ENCODE measurements at places on chromosomes 5 and 9.

GRCh38 chr5:14286007-14286406 lies 142.9 kb downstream of the TRIO start:
- DNase-seq: no peak

- DNase-seq: no peak
Observed at GRCh38 chr5:54541823-54542783, 24.5 kb downstream of the SNX18 start.

GRCh38 chr5:126094991-126095390 lies 328.2 kb upstream of the GRAMD2B start:
- DNase-seq: no peak

- DNase-seq: no peak
Observed at GRCh38 chr5:175129619-175130018, 314.4 kb downstream of the DRD1 start.

DNA sequence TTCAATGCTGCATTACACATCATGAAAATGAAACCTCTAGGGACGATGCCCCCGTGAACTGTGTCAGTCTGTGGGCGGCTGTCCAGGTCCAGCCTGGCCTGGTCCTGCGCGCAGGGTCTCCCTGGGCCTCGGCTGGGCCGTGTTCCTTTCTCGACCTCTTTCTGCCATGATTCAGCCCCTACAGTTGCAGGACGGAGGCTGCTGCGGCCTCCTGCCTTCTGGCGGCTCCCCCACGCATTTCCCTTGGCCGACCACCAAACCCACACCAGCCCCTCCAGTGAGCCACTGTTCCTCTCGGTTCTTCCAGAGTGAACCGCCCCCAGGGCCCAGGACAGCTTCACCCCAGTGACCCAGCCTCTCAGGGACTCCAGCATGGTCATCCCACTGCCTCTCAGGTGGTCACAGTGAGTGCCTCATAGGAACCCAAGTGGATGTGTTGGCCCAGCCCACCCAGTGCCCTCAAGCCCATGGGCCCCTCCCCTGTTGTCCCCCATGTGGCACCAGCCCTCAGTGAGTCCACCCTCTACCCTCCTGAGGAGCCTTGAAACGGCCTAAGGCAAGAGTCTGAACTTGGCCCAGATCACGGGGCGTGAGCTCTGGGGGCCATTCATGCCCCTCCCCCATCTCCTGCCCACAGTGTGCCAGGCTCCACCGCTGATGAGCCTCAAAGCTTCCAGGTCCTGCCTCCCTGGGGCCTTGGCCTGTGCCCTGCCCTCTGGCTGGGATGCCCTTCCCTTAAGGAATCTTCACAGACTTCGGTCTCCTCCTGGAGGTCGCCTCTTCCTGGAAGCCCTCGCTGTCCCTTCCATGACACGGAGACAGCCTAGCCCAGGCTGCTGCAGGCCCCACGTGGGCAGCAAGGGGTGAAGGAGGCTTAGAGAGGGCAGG lies 10.0 kb upstream of the CLIC3 start:
- DNase-seq: no peak

GRCh38 chr9:6051511-6051950 lies 36.1 kb upstream of the RANBP6 start:
- no peak for DNase-seq

GRCh38 chr5:119537704-119538103 lies 85.4 kb downstream of the HSD17B4 start:
- DNase-seq: no peak

GRCh38 chr5:149749481-149750365 lies 19.6 kb downstream of the PPARGC1B start:
- DNase-seq: no peak

DNA sequence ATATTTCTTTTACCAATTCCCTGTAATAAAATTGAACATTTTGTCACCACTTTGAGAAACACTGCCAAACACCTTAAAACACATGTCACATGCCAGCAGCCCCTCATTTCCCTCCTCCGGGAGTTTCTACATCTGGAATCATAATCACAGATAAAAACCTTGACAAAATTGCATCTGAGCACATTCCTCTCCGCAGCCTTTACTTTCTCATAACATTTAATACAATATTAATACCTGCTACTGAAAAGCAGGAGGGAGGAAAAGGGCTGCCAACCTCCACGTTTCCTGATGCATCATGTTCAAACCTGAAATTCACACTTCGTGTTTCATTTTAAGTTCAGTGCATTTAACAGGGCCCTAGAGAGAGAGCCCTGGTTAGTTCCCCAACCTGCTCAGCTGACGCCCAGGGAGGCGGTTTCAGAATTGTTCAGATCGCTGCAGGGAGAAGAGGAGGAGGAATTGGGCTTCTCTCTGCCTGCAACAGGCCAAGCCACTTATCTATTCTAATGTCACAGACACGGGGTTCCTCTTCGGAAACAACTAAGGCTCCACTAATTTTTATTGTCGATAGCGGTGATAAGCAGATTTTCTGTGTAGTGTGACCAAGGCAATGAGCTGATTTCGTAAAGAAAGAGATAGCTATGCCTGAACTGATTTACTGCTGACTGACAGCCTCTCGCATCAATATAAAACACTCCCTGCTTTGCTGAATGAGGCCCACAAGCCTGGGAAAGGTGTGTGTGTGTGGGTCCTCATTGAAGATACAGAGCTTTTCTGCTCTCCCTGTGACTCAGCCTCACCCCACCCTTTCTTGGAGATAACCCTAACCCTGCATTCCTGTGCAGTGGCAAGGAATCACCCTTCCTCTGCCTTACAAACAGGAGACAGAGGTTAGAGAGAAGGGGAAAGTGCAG lies 4.9 kb upstream of the LHX2 start:
- DNase-seq: no peak

DNA sequence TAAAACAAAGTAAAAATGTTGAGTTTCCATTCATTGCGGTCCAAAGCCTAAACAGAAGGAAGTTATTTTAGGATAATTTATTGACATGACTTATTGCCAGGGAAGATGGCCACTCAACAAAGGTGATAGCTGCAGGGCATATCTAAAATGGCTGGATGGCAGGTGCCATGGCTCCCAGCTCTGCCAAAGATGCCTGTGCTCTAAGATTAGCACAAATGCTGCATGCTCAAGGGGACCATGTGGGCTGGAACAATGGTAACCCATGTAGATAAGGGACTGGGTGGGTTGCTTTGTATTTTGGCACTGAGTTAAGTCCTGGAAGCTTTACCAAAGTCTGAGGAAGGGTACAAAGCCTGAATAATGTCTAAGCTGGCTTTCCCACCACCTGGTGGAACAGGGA lies 95.5 kb upstream of the IFNK start:
- no peak for DNase-seq

DNA sequence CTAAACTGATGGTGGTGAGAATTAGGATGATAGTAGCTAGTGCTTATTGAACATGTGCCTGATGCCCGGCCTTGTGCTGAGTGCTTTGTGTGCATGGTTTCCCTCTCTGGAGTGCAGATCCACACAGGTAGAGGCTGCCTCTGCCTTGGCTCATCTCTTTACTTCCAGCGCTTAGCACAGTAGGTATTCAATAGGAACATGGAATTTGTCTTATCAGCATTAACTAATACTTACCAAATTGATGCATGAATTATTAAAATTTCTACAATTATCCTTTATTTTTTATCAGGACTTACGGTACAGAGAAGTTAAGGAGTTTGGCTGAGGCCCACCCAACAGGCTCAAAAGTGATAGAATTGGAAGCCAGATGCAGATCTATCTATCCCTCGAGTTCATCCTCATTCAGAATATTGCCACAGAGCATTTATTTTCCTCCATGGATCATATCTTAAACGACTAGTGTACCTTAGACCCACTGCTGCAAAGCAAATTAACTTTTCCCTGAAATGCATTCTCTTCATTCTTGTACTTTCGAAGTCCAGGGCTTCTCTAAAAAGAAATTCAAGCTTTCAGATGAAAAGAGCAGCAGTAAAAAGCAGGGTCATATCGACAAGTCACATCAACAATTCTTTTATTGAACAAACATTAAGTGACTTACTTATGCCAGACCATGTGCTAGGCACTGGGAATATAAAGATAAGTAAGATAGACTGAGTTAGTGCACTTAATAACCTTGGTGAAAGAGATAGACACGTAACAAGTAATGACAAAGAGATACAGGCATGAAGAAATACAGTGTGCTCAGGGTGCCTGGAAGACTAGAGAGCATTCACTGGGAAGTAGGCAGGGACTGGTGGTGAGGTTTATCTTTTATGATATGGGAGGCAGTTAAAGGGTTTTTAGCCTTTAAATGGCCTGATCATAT lies 290.0 kb downstream of the ARRDC3 start:
- no peak for DNase-seq

DNA sequence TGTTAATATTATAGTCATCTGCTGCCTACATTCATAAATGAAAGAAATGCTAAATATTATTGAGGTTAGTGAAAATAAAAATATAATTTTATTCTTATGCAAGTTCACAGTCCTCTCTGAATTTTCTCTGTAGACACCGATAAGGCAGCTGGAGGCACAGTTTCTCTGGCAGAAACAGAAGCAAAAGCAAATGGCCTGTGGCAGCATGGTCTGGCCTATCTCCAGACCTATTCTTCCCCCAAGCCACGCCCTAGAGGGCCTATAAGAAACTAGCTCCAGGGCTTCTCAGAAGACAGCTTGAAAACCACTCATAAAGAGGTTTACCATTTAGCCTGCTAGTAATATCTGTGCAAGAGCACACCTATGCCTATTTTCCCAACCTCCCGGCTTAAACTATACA lies 28.4 kb downstream of the MRPS27 start:
- no peak for DNase-seq

- no peak for DNase-seq
Observed at GRCh38 chr9:20732118-20732517, 48.1 kb downstream of the FOCAD start.

GRCh38 chr5:116872486-116872885 lies 297.9 kb upstream of the SEMA6A start:
- no peak for DNase-seq

Measured in SK-N-SH (cell line).